CD4-positive, alpha-beta T cell (primary cell): ENCODE measurements at places on chromosomes 13 and 19.

DNA sequence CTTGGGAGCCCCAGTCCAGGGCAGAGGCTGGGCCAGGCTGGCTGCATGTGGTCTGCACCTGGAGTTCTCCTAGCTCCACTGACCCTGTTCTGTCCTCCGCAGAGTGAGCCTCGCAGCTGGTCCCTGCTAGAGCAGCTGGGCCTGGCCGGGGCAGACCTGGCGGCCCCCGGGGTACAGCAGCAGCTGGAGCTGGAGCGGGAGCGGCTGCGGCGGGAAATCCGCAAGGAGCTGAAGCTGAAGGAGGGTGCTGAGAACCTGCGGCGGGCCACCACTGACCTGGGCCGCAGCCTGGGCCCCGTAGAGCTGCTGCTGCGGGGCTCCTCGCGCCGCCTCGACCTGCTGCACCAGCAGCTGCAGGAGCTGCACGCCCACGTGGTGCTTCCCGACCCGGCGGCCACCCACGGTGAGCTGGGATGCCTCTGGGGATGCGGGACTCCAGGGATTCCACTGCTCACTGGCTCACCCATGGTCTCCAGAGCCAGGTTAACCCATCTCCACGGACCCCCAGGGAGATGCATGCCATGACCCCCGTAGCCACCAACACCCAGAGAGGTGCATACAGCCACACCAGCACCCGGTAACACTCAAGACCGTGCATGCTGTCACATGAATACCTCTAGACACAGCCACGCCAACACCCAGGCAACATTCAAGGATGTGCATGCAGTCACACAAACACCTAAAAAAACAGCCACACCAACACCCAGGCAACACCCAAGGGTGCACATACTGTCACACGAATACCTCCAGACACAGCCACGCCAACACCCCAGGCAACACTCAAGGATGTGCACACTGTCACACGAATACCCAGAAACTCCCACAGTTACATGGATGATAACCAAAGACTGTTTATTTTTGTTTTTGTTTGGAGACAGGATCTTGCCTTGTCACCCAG lies 8.2 kb downstream of the PKN1 start:
- no peak for DNase-seq

GRCh38 chr13:28636677-28637317 lies 22.1 kb upstream of the POMP start:
- DNase-seq, result peak; percentile 24

DNA sequence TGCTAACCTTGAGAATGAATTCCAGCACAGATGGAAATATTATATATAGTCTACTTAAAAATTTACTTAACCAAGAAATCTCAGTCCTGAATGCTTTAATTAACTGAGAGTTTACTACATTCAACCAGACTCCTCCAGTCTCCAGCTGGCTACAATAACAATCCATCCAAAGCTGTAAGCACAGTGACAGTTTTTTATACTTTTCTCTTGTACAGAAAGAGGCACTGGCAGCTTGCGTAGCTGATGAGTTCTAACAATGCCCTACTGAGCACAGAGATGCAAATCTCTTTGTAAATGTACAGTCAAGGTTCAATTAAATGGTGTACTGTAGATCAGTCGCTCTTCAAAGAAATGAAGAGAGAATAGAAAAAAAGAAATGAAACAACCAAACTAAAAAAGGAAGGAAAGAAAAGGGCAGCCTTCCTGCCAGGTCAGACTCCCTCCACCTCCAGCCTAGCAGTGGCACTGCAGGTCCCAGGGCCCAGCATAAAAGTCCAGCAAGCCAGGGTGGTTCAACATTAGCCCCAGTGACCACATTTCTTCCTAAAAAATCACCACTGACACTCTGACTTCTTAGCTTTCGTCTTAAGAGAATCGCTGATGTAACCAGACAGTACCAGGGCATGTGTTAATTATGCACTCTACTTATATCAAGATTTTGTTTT lies 88.4 kb downstream of the SACS start:
- no peak for DNase-seq

GRCh38 chr19:33828266-33829075 lies 31.8 kb downstream of the KCTD15 start:
- no peak for DNase-seq

- no peak for DNase-seq
These were observed 16.8 kb downstream of the MBD3L2B start for GRCh38 chr19:7004313-7004931.

GRCh38 chr13:44212633-44213396 lies 160.8 kb upstream of the SERP2 start:
- DNase-seq, result no peak

DNA sequence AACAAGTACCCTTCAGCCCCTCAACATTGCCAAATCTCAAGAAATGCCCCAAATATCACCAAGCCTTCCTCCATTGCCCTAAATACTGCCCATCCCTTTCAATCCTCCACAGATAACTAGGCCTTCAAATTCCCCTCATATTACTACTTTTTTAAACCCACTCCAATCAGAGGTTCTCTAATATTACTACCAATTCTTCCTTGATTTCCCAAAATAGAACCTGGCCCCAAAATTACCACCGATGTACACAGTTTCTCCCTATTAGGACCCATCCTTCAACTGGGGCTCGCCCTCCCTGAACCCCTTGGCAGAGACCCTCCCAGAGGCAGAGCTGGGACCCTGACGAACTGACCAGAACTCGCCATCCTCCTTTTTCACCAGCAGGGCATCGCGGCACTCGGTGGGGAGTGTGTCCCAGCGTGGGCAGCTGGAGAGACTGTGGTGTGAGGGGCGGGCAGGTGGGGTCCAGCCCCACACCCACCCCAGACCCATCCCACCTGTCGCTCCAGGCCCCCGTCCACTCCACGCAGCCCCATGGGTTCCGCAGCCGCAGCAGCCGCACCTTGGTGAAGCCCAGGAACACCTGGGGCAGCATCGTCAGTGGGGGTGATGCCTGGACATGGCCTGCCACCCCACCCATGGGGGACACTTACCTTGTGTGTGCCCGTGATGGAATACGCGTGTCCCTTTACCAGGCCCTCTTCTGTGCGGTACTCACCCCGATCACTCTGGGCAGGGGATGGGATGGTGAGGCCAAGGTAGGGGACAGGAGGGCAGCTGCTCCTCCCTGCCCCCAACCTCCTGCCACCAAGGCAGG lies 6.1 kb downstream of the CAPN12 start:
- DNase-seq, result no peak
